ENCODE measurements at places on chromosomes 11 and 22.

DNA sequence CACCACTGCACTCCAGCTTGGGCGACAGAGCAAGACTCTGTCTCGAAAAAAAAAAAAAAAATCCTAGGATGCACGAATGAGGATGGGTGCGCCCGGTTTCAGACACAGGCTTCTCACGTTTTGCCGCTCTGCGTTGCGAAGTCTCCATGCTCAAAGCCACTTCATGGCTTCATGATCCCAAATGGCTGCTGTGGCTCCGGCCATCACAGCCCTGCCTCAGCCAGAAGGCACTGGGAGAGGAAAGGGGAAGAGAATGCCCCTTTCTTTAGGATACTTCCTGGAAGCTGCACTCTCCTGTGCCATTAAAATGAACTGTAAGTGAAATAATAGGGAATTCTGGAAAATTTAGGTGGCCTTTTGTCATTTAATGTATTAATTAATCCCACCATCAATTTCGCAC is 116.4 kb upstream of the ANO1 start:
- DNase-seq, result no peak

DNA sequence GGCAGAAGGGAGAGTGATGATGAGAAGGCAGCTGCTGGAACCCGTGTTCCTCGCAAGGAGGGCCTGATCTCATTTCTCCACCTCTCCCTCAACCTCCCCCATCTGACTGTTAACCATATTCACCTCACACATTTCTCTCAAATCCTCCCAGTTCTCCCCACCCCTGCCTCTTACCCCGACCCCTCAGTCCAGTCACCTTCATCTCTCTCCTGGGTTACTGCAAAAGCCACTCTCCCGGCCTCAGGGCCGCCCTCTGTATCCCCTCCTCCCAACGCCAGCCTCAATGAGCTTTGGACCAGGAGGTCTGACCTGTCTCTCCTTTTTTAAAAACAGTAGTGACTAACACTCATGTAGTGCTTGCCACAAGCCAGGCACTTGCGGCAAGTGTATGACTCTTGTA is 29.5 kb upstream of the LMO1 start:
- no peak for DNase-seq

DNA sequence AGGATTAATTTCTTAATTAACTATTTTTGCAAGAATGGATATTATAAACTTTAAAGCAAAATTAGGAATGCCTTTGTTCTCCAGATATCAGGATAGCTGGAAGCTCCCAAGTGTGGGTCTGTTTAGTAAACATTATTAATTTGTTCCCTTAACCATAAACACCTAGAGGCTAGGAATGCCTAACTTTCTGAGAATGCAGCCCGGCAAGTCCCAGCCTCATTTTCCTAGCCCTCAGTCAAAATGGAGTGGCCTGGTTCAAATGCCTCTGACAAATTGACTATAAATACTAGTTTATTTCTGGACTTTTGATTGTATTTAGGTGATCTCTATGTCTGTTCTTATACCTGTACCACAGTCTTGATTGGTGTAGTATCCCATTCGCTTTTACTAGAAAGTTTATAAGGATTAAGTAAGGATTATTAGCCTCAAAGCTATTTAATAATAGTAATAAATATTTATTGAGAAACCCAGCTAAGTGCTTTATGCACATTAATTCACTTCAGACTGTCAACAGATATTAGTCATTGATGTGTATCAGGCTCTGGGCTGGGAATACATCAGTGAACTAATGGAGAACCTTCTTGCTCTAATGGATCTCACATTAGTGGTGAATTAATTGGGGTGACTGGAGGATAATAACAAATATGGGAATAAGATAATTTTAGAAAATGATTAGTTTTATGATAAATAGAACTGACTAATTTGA is 25.8 kb downstream of the PPME1 start:
- DNase-seq, result no peak

DNA sequence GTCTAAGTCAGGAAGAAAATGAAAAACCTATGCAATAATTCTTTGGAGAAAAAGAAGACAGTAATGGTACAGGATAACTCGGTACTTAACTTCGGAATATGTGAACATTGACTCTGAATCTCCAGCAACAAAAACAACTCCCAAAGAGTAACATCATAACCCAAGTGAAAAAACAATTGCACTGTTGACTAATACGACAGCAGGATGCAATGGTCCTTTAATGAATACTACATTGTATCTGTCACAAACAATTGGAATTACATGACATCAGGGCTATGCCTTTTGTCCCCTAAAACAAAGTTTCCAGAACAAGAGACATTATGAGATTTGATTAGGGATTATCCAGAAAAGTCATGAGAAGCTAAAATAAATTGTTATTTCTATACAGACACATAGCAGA is 1065.9 kb downstream of the LRRC4C start:
- DNase-seq, result no peak

DNA sequence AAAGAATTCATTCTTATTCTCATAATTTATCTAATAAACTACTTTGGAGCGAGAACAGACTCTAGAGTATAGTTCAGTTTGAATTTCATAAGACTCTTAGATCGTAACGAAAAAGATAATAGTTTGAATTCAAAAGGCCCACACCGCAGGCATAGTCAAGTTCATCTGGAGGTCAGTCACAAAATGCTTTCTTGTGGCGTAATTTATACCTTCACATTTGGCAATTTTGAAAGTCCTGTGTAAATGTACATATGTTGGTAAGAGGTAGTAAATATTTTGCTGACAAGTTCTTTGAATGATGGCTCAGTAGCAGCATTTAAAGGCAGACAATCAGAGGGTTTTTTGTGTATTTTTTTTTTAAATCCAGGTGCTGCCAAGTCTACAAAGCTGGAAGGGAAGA is 88.1 kb downstream of the TEAD1 start:
- no peak for DNase-seq

DNA sequence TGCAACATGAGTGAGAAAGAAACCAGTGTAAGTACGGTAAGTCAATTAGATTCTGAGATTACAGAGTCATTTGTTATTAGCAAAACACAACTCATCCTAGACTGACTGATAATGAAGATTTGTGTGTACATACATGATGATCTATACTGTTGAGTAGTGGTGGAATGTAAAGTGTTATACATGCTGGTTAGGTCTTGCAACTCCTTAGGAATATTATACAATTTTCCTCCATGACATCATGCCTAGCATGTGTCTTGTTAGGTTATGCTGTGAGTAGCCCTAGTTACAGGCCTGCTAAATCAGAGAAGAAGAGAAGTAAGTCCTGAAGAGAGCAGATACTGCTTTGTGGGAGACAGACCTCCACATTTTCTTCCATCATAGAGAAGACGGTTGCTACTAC is 880.6 kb downstream of the LUZP2 start:
- no peak for DNase-seq

- DNase-seq, result no peak
These were observed 25.5 kb downstream of the CHORDC1 start for GRCh38 chr11:90197377-90197776.

GRCh38 chr11:84543367-84544159 is 1083.6 kb downstream of the DLG2 start:
- no peak for DNase-seq

DNA sequence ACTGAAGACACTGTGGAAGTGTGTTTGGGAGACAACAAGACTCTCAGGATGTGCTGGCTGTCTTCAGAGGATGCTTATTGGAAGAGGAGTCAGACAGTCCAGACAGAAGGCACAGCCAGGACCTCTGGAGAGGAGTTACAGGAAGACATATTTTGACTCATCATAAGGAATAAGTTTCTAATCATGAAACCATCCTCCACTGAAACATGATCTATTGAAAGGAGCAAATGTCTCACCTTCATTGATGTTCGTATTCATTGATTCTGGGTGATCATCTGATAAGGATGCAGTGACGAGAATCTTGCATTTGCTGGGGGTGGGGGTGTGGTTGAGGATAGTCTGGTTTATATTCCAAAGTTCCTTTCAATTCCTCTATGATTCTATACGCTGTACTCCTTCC is 2.5 kb upstream of the CXCR5 start:
- DNase-seq, result no peak

DNA sequence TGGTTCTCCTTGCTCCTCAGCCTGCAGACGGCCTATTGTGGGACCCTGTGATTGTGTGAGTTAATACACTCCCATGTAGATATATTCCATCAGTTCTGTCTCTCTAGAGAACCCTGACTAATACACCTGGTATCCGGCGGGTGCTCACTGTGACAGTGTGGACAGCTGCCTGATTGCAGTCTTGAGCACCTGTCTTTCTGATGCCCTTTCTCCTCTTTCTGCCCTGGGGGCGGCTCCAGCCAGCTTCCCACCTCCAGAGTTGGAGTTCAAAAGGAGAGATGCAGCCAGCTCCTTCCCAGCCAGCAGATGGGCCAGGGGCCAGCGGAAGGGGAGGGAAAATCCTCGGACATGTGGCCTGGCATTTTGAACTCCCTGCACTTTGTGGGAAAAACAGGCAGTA is 15.0 kb downstream of the SMIM38 start:
- no peak for DNase-seq

DNA sequence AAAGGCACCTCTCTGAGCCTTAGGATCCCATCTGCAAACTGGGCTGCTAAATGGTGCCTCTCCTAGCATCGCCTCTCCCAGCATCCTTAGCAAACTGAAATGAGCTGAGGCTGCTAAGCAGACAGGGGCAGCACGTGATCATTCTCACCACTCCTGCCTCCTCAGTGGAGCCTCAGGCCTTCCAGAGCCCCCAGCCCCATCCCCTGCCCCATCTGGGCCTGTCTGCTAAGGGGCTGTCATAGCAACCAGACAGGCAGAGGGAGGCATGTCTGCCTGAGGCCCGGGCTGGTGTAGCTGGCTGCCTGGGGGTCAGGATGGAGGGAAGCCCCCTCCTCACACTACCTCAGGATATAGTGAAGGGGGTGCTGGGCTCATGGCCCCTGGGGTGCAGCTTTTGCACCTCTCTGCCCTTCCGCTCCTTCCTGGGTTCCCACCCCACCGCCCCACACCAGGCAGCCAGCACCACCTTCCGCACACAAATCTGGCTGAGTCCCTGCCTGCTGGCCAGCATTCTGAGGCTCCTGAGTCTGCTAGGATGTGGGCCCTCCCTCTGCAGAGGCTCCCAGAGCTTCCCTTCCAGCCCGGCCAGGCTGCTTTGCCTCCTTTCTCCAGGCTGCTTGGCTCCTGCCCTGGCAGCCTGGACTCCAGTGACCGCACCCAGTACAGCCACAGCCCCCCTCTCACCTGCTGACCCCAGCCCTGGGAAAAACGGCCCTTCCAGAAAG is 47.5 kb upstream of the TTLL12 start:
- DNase-seq, result no peak

GRCh38 chr11:27718863-27719545 is 18.7 kb upstream of the BDNF start:
- no peak for DNase-seq

DNA sequence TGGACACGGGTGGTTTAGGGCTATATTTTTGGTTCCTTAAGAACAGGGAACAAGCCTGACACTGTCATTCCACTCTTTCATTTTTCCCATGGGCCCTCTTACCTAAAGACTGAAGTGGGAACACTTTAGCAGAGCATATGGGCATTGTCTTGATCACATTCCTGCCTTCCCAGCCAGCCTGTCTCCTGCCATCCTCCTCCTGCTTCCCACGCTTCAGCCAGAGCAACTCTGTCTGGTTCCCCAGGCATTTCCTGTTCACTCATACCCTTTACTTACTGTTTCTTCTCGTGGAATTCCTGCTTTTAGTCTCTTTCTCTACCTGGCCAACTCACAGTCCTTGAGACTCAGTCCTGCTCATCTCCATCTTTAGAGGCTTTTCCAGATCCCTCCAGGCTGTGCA is 22.8 kb downstream of the MRPL16 start:
- no peak for DNase-seq

DNA sequence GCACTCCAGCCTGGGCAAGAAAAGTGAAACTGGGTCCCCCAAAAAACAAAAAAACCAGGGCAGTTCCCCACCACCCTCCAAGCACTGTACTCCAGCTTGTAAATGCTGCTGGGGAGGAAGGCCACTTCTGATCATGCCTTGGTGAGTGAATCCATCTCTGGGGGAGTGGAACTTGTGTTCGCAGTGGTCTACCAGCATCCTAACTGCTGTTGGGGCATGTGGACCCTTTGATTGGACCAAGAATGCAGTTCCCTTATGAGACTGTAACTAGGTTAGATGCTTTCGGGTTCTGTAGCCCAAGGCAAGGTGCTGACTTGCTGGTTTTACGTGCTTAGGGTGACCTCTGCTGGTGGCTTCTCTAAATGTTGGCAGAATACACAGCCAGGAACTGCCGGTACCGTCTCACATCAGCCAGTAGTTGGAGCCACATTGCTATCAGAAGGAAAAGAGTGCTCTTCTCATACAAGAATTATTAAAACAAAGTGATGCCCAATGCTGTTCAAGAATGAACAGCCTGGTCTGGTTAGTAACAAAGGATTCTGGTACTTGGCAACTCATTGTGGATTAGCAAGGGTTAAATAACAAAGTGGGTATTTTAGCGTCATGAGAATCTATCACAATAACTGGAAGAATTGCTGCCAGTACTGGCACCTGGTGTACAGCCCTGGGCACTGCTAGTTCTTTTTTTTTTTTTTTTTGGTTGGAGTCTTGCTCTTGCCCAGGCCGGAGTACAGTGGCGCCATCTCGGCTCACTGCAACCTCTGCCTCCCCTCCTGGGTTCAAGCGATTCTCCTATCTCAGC is 13.0 kb downstream of the EIF1AD start:
- no peak for DNase-seq

- DNase-seq, result no peak
These were observed 11.5 kb upstream of the GLYAT start for GRCh38 chr11:58742981-58743880.

DNA sequence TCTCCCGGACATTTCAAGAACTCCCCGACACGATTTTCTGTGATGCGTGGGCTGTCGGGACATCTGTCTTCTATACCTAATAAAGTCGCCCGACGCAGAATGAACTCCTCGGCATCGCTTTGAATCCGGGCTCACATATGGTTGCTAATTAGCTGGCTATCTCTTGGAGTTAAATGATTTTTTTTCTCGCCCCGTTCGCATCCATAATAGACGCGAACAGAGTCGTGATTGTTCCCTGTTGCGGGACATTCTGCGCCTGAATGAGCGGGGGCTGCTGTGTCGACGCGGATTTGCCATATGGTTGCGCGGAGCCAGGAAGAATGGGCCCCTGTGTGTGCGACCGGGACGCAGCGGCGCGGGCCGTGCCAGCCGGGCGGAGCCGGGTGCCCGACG is 16.4 kb downstream of the CDKN1C start:
- DNase-seq, result no peak

DNA sequence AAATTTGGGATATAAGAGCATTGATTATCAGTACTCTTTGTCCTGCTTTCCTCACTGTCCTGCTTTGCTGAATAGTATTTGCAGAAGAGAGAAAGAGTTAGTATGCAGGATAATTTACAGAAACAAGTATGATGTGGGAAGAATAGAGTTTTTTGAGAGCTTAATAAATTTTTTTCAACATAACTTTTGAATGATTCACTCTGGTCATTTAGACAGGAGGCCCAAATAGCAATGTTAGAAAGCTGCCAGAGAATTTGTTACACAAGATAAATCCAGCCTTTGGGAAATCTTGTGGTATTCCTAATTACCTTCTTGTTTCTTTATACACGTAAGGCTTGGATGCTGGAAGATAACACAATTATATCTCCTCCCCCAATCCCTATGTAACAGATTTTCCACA is 484.6 kb downstream of the CNTN5 start:
- DNase-seq, result no peak

- DNase-seq, result no peak
These were observed 34.1 kb upstream of the TXNRD2 start for GRCh38 chr22:19975707-19976035.

Measured in hypothalamus (tissue), 51 donors.